ENCODE measurements at places on chromosomes 5 and 9. TPM values are rescaled to one million over a fixed set of nuclear protein-coding genes. Genes with fewer than 3 reads are reported as not detected.

The TNFSF8 gene
- not detected for total RNA-seq

The VLDLR gene
- 8.4 TPM for total RNA-seq

The ENTPD8 gene
- not detected for total RNA-seq

The HCN1 gene
- total RNA-seq: under 0.01 TPM

The GARIN3 gene
- not detected for total RNA-seq

The TEX48 gene
- total RNA-seq: not detected

The LRRC19 gene
- total RNA-seq: not detected

The NXNL2 gene
- 2.1 TPM for total RNA-seq

The BHMT gene
- total RNA-seq: not detected

The PCDHB14 gene
- 0.61 TPM for total RNA-seq

The RGS14 gene
- total RNA-seq: 0.49 TPM

The NUTM2F gene
- total RNA-seq: not detected

The IFNA2 gene
- not detected for total RNA-seq

The INSYN2B gene
- 15.3 TPM for total RNA-seq

The PTGR1 gene
- total RNA-seq: 43.5 TPM
